ENCODE measurements at places on chromosomes 13 and 19. TPM values are rescaled to one million over a fixed set of nuclear protein-coding genes. Genes with fewer than 3 reads are reported as not detected.
A peak's percentile ranks its signal among the peaks of the same experiment; 100 is the strongest.

KDELR1 gene
- total RNA-seq = 119 TPM

LILRA1 gene
- total RNA-seq = not detected

TMEM238 gene
- total RNA-seq = 0.29 TPM

KLC3 gene
- 0.72 TPM for total RNA-seq

ZNF132 gene
- total RNA-seq = 8.8 TPM

POLR2I gene
- 33.6 TPM for total RNA-seq

KLK7 gene
- total RNA-seq = not detected

CYP4F8 gene
- not detected for total RNA-seq

PCSK4 gene
- 1.4 TPM for total RNA-seq

ZNF726 gene
- 1.8 TPM for total RNA-seq

BEST2 gene
- not detected for total RNA-seq

ZNF536 gene
- total RNA-seq = not detected

SHISA7 gene
- total RNA-seq = not detected

GRCh38 chr13:42625611-42626010 is 51.7 kb downstream of the TNFSF11 start:
- DNase-seq = no peak

DNA sequence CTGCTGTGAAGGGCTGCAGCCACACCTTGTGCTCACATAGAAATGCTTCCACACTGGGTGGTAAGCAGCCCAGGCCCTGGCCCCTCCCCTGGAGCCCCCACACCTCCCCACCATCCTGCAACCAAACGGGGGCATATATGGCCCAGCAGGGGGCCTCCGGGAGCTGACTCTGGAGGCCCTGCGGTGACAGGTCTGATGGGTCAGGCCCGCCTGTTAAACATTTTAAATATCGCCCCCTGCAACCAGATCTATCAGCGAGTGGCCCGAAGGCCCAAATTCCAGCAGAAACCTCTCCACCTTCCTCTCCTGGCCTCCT is 48.0 kb upstream of the KATNAL1 start:
- DNase-seq = no peak

DNA sequence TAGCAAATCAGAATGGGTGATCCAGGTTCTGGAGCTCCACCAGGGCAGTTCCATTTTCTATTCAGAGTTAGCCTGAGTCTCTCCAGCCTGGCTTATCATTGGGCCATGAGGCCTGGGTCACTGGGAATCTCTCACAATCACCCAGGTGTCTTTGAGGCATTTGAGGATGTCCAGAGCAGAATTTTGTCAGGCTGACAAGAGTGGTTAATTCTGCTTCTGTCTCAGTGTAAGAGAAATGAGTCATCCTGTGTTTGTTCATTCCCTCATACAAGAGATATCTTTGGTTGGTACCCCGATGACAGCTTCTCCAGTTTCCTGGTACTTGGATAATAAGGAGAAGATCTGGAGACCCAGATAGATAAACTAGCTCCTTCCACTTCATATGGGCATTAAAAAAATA is 10.4 kb downstream of the ZNF93 start:
- peak; percentile 60 for DNase-seq

DNA sequence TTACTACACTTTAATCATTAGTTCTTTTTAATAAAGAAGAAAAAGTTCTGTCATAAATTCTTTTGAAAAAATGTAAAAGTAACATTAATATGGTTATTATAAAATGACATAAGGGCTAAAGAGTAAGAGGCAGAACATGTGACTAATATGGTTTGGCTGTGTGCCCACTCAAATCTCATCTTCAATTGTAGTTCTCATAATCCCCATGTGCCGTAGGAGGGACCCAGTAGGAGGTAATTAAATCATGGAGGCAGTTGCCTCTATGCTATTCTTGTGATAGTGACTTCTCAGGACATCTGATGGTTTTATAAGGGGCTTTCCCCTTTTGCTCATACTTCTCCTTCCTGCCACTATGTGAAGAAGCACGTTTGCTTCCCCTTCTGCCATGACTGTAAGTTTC is 104.5 kb downstream of the UGGT2 start:
- no peak for DNase-seq

DNA sequence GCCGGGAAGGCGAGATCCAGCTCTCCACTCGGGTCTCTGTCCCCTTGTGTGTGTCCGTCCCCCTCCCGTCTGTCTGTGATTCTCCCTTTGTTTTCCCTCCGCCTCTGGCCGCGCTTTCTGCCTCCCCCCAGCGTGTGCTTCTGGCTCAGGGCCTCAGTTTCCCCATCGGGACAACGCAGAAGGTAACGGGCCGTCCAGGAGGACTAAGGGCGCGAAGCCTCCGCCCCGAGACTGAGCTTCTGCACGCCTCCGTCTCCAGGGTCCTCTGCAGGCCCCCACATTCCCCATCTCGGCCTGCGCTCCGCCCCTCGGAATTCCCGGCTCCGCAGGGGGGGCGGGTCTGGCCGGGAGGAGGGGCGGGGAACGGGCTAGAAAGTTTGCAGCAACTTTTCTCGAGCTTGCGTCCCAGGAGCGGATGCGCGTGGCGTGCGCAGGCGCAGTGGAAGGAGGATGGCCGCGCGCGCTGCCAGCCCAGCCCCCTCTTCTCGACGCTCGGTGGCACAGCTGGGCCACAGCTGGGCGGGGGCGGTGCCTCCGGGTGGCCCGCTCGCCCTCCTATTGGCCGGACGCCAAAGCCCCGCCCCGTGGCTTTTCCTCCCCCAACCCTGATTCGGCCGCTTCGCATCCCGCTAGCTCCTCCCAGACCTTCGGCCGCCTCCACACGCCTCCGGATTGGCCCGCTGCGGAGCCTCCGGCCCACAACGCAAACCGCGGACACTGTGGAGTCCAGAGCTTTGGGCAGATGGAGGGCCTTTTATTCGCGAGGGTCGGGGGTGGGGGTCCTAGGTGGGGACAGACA is at the start of gene SIX5:
TSS of gene SIX5 (minus strand) at position 269 of the 799 bp plus-strand sequence. CDS start 408 bp downstream, outside the sequence.
- DNase-seq = peak; percentile 100

DNA sequence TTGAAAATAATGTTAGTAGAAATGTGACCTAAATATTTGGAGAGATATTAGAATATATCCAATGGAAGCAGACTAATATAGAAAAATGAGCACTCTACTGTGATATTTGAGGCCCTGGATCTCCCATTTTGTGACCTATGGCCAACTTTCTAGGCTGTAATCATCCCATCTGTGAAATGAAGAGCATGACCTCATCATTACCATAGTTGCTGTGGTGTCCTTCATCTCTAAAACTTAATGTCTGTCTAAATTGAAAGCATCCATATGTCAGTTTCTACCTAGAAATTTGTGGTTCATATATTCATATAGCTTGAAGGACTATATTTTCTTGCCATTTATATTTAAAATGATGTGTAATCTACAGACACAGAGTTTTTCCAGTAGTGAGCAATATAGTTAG is 41.6 kb downstream of the PAN3 start:
- no peak for DNase-seq

DNA sequence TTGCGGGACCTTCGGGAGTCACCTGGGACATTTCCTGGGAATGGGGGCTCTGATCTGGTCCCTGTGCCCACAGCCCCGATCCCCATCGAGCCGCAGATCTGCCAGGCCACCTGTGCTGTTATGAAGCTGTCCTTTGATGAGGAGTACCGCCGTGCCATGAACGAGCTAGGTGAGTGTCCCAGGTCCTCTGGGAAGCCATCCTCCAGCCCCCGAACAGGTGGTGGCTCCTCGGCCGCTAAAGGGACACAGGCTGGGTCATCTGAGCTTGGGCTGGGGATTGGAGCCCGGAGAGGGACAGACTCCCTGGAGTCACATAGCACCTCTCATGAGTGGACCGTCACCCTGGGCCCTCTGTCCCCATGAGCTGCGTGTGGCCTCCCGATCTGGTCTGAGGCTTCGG is 8.0 kb downstream of the APC2 start:
- DNase-seq = no peak

DNA sequence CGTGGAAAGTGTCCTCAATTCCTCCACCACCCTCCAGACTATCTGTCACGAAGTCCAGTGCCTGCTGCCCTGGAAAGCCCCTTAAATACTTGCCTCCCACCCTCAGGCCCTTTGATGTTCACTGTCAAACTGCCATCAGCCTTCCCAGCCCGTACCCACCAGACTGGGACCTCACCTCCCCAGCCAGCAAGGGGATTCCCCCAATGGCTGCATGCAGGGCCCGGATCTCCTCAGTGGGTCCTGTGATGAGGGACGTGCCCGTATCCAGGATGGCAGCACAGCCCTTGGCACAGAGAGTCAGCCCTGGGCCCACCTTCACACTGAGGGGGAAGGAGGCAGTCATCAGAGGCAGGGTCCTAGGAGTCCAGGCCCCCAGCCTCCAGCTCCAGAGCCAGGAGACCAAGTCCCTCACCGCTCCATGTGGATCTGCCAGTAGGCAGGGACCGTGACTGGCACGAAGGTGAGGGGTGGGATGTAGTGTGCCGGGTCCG is 6.1 kb downstream of the NAPSA start:
- no peak for DNase-seq

- no peak for DNase-seq
Observed at GRCh38 chr13:35884211-35884760, 246.9 kb downstream of the DCLK1 start.

GRCh38 chr19:42114412-42114811 is 17.8 kb downstream of the POU2F2 start:
- DNase-seq = peak; percentile 65

DNA sequence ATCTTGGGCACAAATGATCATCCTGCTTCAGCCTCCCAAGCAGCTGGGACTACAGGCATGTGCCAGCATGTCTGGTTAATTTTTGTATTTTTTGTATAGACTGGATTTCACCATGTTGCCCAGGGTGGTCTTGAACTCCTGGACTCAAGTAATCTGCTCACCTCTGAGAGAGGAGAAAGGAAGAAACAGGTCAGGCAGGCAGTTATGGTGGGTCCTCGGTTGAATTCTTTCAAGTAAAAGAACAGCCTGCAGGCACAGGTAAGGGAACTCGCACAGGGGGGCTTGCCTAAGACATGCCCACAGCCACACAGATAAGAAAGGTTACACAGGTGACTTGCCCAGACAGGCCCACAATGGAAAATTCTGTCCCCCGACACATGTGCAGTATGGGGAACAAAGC is 34.8 kb upstream of the CYSLTR2 start:
- DNase-seq = no peak

- no peak for DNase-seq
Observed at GRCh38 chr13:108342369-108343289, 73.1 kb downstream of the TNFSF13B start.

DNA sequence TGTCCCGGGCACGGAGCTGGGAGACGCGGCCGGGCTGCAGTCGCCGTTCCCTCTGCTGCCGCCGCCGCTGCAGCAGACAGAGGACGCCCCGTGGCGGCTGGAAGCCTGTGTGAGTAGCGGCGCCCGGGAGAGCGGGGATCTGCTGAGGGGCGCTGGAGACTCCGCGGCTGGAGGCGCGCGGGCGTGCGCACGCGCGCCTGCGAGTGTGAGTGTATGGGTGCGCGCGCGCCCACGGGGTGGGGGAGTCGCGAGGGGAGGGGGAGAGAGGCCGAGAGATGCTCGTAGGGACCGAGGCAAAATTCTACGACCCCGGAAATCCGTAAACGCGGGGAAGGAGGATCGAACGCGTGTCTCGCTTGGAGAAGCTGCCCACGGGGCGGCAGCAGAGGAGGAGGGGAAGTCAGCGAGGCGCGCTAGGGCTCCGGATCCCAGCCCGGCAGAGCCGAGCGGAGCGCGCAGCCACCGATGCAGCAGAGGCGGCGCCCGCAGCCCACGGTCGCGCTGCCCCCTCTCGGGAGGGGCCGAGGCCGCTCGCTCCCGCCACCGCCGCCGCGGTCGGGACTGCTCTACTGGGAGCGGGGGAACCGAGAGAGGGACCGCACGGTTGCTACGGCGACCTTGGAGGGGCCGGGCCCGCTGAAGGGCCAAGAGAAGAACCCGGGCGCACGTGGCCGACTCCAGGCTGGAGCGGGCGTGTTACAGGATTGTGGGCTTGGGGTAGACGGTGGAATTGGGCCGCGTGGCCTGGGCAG is at the start of gene ENOX1:
TSS of gene ENOX1 (minus strand) at position 207 of the 752 bp plus-strand sequence.
- peak; percentile 88 for DNase-seq

GRCh38 chr19:51219307-51219706 is 5.6 kb upstream of the CD33 start:
- no peak for DNase-seq

GRCh38 chr19:45681391-45682015 is 10.2 kb downstream of the SNRPD2 start:
- DNase-seq = peak; percentile 98

DNA sequence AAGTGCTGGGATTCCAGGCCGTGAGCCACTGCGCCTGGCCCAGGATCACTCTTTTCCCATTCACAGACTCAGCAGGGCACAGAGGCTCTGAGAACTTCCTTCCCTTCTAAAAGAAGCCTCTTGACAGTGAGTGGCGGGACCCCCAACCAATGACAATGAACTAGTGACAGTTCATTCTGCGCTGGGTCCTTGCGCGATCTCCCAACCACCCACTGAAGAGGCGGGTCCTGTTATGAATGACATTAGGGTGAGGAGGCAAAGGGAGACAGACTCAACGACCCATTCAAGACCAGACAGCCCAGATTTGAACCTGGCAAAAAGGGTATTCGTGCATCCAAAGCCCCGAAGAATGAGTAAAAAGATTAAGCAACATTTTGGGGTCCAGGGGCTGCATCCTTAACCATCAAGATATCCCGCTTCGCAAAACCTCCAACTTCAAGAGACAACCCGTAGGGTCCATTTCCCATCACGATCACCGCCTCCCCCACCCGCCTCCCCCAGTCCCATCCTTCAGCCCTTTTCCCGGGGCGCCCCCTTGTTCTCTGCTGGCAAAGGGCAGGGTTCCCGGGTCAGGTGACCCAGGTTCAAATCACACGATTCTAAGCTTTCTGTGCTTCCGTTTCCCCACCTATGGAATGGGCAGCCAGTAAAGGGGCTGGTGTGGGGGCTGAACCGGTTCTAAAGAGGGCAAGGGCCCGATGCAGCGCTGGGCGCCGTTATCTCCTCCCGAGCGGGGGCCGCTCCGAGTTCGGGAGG is 719 bp downstream of the SUGP2 start:
- peak; percentile 99 for DNase-seq

GRCh38 chr13:36362914-36363313 is 16.7 kb upstream of the SPART start:
- no peak for DNase-seq

GRCh38 chr13:80039000-80039399 is 301.9 kb downstream of the SPRY2 start:
- DNase-seq = no peak

- DNase-seq = no peak
Observed at GRCh38 chr13:75395066-75395465, 86.9 kb downstream of the TBC1D4 start.

DNA sequence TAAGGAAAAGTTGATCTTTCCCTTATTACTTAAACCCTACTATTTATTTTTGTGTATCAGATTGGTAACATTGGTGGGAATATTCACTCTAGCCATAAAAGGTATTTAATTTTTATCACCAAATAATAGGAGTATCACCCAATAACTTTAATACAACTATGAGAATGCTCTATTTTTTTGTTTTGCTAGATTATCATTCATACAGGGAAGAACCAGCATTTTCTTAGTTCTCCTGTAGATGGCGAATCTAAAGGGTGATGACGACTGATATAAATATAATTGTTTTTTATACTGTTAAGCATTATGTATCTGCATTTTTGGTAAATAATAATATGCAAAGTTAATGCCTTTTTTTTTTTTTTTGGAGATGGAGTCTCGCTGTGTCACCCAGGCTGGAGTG is 7.9 kb upstream of the FRY start:
- DNase-seq = no peak

GRCh38 chr19:46340051-46340659 is 6.7 kb upstream of the PPP5C start:
- DNase-seq = no peak

- DNase-seq = no peak
Observed at GRCh38 chr13:99217461-99218110, 16.9 kb downstream of the UBAC2 start.

All from osteoblast (primary cell).